ENCODE measurements at places on chromosomes 7 and 10.
A peak's percentile ranks its signal among the peaks of the same experiment; 100 is the strongest.

- DNase-seq: peak; percentile 21
Measured at GRCh38 chr7:45089341-45089891, 647 bp upstream of the NACAD start.

DNA sequence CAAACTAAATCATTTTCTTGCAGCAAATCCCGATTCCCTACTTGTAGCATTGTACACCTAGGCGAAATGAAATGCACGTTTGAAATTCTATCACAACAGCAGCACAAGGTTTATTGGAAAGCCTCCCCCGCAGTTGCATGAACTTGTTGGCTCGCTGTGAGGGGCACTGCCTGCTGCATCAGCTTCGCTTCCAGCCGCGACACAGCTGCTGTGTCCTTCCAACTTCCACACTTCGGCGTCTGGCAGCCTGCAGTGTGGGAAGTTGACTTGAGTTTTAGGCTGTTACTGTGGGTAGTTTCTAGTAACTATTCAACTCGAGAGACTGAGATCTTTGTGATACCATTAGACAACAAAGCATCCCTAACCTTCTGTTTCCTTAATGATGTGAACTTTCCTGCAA, 315.8 kb upstream of the TPK1 start:
- no peak for DNase-seq

DNA sequence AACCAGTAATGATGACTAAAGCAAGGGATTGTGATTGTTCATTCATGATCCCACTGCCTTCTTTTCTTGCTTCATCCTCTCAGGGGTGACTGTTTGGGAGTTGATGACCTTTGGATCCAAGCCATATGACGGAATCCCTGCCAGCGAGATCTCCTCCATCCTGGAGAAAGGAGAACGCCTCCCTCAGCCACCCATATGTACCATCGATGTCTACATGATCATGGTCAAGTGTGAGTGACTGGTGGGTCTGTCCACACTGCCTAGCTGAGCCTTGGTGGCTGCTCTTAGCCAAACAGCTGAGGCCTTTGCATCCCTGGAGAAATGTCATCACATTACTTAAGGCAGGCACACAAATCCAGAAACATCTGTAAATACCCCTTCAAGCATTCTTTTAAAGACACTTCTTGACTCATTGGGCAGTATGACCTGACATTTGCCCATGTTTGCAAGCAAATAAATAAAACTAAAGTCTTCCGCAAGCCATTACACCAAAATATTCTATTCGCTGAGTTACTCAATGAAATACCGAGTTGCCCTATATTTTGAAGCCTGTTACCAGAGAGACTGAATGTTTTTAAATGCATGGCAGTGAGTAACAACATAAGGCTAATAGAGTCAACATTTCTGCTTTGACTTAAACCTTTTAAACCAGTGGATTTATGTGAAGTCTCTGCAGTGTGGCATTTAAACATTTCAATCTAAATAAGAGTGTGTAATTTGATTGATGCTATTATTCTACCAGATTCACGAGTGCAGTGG, 166.3 kb upstream of the LANCL2 start:
- DNase-seq: no peak

GRCh38 chr7:66800591-66800990, 60.1 kb downstream of the RABGEF1 start:
- no peak for DNase-seq

DNA sequence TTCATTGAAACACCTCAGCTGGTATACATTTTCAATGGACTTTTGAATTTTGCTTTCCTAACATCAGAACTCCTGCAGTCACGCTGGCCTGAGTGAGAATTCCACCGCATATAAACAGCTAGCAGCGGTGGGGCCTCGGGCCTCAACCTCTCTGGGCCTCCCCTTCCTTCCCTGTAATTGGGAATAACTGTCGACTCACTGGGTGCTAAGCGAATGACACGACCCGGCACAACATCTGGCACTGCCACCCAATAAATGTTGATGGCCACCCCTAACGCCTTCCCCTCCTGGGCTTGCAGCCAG, 670 bp downstream of the RCC1L start:
- DNase-seq: no peak

DNA sequence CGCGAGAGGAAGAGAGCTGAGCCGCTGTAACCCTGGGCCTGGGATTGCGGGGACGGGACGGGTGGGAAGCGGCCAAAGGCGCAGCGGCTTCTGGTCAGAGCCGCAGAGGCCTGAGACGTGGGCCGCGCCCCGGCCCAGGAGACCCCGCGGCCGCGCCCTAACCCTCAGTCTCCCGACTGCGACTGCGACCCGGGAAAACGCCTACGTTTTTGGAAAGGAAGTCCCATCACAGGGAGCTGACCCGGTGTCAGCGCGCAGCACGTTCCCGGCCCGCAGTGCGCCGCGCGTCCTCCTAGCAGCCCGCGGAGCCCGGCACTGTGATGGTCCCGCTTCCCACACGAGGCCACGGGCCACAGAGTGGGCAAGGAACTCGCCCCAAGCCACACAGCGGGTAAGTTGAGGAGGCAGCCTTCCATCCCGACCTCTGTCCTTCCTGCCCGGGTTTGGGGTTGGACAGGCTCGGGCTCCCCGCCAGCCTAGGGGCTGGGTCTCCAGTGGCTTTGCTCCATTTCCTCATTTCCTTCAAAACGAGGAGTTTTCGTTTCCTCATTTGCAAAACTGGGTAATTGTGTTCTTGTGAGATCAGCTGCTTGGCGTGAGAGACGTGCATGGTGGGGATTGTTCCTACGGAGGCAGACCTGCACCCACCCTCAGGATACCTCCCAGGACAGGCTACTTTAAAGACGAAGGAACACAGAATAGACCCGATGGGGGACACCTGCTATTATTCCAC, 1.2 kb downstream of the GPNMB start:
- no peak for DNase-seq

DNA sequence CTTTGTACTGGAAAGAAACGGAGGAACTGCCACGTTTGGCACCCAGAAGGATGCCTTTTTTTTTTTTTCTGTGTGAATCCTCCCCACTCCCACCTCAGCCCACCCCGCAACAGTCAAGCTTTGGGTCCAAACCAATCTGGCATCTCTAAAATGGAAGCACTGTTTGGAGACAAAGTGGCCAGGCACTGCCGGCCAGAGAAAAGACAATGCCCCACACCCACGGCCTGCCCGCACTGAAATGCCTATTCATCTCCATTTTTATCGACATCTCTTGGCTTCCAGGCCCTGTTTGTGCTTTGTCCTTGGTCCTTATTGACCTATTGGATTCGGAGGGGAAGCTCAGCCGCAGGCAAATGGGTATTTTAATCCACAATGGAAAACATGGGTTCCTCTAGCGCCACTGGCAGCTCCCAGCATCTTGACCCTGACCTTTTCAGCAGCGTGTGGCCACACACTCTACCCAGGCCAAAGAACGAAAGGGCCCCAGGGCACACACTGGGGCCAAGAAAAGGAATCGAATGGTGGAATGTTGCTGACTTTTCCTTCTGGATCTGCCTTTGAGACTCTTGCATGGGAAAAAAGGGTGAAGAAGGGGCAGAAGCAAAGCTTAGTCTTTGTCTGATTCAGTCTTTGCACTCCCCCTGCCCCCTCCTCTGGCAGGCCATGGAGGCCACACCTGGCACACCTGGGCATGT, 162.6 kb upstream of the CDCA7L start:
- DNase-seq: no peak

DNA sequence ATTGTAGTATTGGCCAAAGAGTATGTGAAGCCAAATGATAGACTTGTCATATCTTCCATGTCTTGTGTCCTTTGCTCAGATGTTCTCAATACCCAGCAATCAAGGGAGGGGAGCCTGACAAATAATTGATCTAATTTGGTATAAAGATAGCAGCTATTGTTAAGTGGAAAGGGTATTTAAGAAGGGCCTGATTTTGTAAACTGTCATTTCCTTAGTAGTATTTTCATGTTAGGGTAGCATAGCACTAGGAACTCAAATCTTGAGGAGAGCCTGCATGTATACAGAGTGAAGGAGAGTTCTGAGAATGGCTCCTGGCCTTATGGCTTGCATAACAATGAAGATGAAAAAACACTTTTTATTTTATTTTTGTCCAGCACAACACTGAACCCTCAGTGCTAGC, 53.1 kb downstream of the GNAI1 start:
- no peak for DNase-seq

DNA sequence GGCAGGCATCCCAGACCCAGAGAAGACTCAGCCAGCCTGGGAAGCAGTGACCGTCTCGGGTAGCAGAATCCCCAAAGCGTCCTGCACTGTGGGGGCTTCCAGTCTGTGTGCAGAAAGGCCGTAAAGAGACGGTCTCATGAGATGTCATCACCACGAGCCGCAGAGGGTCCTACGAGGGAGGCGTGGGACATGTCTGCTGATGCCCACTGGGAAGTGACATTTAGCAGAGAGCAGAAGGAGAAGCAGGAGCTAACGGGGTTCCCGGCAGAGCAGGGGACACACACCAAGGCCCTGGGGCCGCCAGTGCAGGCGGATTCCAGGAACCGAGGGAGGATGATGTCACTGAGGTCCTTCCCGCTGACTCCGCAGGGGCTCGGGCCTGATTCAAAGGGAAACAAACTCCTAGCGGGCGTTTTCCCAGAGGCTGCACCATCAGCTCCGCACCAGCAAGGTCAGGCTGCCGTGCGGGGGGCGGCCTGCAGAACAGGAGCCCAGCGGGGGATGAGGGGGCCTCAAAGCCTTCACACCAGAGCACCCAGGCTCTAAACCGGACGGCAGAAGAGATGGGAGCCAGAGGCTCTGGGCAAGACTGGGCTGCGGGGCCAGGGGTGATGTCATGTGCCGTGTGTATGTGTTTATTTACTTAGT, 85.4 kb upstream of the PDGFA start:
- DNase-seq: no peak

GRCh38 chr10:122492999-122493481, 31.7 kb downstream of the HTRA1 start:
- no peak for DNase-seq

DNA sequence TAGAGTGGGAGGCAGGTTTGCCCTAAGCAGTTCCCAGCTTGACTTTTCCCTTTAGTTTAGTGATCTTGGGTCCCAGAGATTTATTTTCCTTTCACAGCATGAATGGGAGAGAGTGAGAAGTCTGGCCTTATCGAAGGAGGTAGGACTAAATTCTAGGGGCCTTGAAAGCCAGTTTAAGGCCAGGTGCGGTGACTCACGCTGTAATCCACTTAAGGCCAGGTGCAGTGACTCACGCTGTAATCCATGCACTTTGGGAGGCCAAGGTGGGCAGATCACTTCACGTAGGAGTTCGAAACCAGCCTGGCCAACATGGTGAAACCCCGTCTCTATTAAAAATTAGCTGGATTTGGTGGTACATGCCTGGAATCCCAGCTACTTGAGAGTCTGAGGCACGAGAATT, 392.2 kb downstream of the ACTR3B start:
- no peak for DNase-seq

- peak; percentile 4 for DNase-seq
Measured at GRCh38 chr7:48046458-48046857, 11.1 kb downstream of the C7orf57 start.

- DNase-seq: no peak
Measured at GRCh38 chr10:76881477-76882220, 756.0 kb downstream of the KCNMA1 start.

GRCh38 chr10:46025406-46025805, 5.0 kb downstream of the NCOA4 start:
- DNase-seq: no peak

GRCh38 chr7:39540320-39540719, 25.9 kb upstream of the YAE1 start:
- no peak for DNase-seq

DNA sequence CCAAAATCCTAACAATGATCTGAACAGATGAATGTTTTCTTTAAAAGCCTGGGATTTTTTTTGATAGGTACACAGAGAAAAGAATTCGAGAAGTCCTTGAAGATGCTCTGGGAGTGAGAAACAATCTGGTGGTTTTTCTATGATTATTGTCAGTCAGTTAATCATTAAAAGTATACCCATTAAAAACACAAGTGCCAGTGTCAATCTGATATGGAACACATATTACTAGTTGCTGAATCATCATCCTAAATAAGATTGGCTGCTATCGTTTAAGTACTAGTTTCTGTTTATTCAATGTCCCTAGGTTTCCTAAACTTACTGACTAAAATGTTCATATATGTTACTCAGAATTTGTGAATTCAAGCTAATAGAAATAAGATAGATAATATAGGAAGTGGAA, 16.1 kb downstream of the COL28A1 start:
- DNase-seq: no peak

GRCh38 chr7:2162959-2163358, 69.8 kb downstream of the MAD1L1 start:
- no peak for DNase-seq

DNA sequence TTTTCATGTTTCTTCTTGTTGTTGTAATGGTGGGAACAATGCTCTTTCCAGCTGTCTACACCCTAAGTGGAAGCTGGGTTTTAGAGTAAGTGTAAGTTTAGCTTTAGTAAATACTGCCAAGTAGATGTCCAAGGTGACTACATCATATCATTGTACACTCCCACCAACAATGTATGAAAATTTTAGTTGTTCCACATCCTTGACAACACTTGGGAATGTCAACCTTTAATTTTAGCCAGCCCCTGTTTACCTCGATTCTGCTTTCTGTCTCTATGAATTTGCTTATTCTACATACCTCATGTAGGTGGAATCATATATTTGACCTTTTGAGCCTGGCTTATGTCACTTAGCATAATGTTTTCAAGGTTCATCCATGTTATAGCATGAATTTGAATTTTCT, 93.0 kb downstream of the MTPAP start:
- DNase-seq: no peak

DNA sequence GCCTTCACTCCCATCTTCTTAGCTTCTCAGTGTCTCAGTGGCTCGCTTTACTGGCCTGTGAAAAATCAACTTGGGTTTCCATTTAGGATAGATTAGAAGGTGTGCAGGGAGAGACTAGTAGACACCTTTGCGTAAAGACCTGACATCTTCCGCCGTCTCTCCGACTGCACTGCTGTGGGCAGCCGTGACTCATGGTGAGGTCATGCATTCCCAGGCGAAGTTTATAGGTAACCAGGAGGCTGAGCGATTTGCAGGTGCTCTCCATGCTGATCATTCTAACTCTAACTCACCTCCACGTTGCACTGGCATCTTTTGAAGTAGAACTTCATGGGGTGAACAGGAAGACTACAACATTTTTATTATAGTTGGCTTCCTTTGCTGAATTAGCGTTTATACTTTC, 68.0 kb upstream of the ZNF438 start:
- peak; percentile 12 for DNase-seq
